Activated CD4-positive, alpha-beta T cell treated with anti-CD3 and anti-CD28 coated beads, Interleukin-2, amount 10 ng/mL, durations not matched to agents 24 days and 14 days (primary cell): ENCODE measurements at places on chromosomes 16 and 17. TPM values are rescaled to one million over a fixed set of nuclear protein-coding genes. Genes with fewer than 3 reads are reported as not detected.
A peak's percentile ranks its signal among the peaks of the same experiment; 100 is the strongest.

GRCh38 chr16:2964475-2965336 is 631 bp downstream of the KREMEN2 start:
- H3K27ac ChIP-seq = no peak overlapping the region
- peak; percentile 92 for DNase-seq
- H3K27me3 ChIP-seq = peaks cover 31% of the 10 kb centered on the region
- peaks cover 3% of the 10 kb centered on the region for H3K36me3 ChIP-seq
- H3K4me1 ChIP-seq = peaks cover 17% of the 10 kb centered on the region

- H3K27ac ChIP-seq = no peak overlapping the region
- no peaks in the 10 kb centered on the region for H3K27me3 ChIP-seq
- H3K36me3 ChIP-seq = peaks cover 13% of the 10 kb centered on the region
- H3K4me3 ChIP-seq = no peak overlapping the region
- H3K4me1 ChIP-seq = peaks cover 6% of the 10 kb centered on the region
Observed at GRCh38 chr16:53852678-53853077, 148.7 kb downstream of the FTO start.

DNA sequence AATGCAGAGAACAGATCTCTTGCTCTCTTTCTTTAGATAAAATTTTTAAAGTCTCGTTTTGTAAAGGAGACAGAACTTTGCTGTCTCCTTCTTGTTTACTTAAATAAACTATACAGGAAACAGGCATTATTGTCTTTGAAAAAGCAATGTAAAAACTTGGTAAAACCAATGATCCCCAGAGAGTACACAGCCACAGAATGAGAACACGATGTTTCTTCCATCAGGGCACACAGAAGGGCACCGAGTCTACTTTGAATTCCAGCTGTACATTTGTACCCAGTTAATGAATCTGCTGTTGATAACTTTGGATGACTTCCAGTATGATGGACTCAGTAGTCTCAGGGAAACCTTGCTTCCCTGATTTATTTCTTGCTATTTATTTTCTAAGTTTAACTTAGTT is 8.1 kb upstream of the TMEM100 start:
- DNase-seq = no peak
- no peak overlapping the region for H3K4me3 ChIP-seq
- no peak overlapping the region for H3K27ac ChIP-seq
- H3K4me1 ChIP-seq = peaks cover 18% of the 10 kb centered on the region
- peaks cover 56% of the 10 kb centered on the region for H3K27me3 ChIP-seq
- no peaks in the 10 kb centered on the region for H3K36me3 ChIP-seq

GRCh38 chr16:87322360-87322759 is 5.2 kb upstream of the C16orf95 start:
- peaks cover 15% of the 10 kb centered on the region for H3K4me1 ChIP-seq
- DNase-seq = no peak
- no peak overlapping the region for H3K4me3 ChIP-seq
- peaks cover 7% of the 10 kb centered on the region for H3K36me3 ChIP-seq
- no peaks in the 10 kb centered on the region for H3K27me3 ChIP-seq

The HSD11B2 gene
- 3.5 and 5.2 TPM in 2 replicates for total RNA-seq

The VMO1 gene
- total RNA-seq = not detected in 2 replicates
